ENCODE measurements at places on chromosomes 7 and 10. TPM values are rescaled to one million over a fixed set of nuclear protein-coding genes. Genes with fewer than 3 reads are reported as not detected.

Gene ANLN
- 16.0 TPM for polyA plus RNA-seq

Gene KAT6B
- polyA plus RNA-seq: 6.7 TPM

Gene CRHR2
- polyA plus RNA-seq: 0.06 TPM

Gene ZNF479
- polyA plus RNA-seq: not detected

Gene VIPR2
- polyA plus RNA-seq: 0.40 TPM

Gene GPR141
- 0.35 TPM for polyA plus RNA-seq

Gene PAX4
- polyA plus RNA-seq: not detected

Gene SH3PXD2A
- polyA plus RNA-seq: 14.9 TPM

Gene SLC18A3
- not detected for polyA plus RNA-seq
